CD8-positive, alpha-beta memory T cell (primary cell): ENCODE measurements at places on chromosomes 13 and 19.

GRCh38 chr19:9309974-9310446 is 372 bp upstream of the ZNF699 start:
- no peak for DNase-seq

DNA sequence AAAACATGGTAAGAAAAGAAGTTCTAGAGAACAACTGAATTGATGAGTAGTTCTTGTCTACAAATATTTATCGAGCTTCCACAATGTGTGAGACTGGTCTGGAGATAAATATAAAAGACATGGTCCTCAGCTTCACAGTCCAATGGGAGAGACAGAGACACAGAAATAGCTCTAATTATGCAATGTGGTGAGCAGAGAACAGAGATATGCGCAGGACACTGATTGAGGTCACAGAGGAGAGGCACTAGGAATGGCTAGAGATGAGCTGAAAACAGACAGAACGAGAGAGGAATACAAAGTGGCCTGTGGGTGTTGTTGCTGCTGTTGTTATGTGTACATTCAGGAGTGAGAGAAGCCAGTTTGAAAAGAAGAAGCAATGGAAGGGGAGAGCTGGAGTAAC is 53.2 kb downstream of the GPALPP1 start:
- DNase-seq, result no peak

GRCh38 chr19:41937525-41938468 is 9.5 kb upstream of the ERFL start:
- no peak for DNase-seq

GRCh38 chr19:49340069-49340864 is 5.1 kb downstream of the CD37 start:
- DNase-seq, result no peak

DNA sequence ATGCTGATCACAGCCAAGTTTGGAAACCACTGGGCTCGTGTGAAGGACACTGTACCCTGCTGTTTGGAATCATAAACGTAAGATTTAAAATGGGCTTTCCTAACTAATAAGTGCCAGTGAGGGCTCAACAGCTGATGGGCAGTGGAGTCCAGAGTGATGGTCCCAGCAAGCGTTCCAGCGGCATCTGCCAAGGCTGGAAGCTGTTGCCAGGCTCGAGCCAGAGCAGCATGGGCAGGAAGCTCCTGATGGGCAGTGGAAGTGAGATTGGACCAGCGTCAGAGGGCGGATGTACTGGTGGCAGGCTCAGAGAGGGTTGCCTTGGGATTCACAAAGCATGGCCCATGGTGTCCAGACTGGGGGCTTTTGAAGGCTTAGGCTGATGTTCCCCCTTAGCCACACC is 30.2 kb downstream of the COL4A2 start:
- no peak for DNase-seq

DNA sequence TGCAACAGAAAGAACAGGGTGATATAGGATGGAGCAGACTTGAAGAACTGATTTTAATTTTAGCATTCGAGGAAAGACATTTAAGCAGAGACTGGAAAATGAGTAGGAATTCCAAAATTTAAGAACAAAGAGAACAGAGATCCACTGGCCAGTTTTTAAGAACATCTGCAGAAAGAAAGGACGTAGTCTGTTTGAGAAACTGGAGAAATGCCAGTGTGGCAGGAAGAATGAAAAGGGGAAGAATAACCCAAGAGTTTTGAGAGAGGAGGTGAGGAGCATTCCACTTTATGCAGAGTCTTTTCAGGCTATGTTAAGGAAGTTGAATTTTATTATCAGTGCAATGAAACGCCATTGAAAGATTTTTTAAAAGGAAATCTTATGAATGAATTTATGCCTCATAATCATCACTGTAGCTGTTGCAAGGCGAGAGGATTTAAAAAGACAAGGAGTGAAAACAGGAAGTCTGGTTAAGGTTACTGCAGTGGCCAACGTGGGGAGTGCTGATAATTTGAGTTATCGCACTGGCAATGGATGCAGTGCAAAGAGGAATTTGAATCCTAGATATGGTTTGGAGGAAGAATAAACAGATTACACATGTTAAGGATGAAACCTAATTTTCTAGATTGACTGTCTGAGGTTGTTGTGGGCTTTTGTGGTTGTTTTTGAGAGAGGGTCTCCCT is 253.8 kb downstream of the DACH1 start:
- DNase-seq, result no peak

DNA sequence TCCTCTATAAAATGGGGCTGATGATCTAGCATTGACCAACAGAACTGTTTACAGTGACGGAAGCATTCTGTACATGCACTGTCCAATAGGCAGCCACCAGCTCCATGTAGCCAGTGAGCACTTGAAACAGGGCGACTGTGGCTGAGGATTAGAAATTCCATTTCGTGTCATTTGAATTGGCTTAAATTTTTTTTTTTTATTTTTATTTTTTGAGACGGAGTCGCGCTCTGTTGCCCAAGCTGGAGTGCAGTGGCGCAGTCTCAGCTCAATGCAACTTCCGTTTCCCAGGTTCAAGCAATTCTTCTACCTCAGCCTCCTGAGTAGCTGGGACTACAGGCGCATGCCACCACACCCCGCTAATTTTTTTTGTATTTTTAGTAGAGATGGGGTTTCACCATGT is 3.0 kb downstream of the PRKCG start:
- DNase-seq, result no peak

- DNase-seq, result no peak
Observed at GRCh38 chr19:49349567-49349966, 12.6 kb downstream of the TEAD2 start.
